ENCODE measurements at places on chromosomes 3 and 15.

- ATAC-seq = no peak
These were observed 1083.9 kb downstream of the DIPK2A start for GRCh38 chr3:145055375-145056076.

GRCh38 chr3:89699229-89699628 lies 591.8 kb downstream of the EPHA3 start:
- no peak for ATAC-seq

- no peak for ATAC-seq
These were observed 98.0 kb upstream of the RORA start for GRCh38 chr15:61327019-61327631.

GRCh38 chr3:171976526-171976925 lies 62.9 kb upstream of the FNDC3B start:
- no peak for ATAC-seq

- no peak for ATAC-seq
These were observed 220.5 kb upstream of the SLCO3A1 start for GRCh38 chr15:91632981-91633380.

GRCh38 chr3:136617198-136617597 lies 135.0 kb downstream of the STAG1 start:
- ATAC-seq = no peak

DNA sequence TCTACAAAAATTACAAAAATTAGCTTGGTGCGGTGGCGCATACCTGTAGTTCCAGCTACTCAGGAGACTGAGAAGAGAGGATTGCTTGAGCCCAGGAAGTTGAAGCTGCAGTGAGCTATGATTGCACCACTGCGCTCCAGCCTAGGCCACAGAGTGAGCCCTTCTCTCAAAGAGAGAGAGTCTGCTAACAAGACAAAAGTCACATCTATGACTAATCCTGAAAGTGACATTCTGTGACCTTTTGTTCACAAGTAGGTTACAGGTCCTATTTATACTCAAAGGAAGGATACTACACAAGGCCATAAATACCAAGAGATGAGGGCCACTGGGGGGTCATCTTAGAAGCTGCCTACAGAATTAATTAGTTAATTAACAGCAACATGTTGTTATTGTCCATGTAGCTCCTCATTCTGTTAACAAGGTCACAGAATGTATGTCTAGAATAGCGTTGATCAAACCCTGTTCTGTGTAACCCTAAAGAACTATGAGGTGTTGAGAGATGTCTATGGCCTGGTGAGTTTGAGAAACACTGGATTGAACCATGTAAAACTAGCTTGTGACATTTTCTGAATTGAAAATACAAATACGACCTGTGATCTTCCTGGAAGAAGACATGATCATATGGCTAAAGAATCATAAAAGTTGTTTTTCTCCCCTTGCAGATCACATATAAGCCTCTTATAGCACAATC lies 97.0 kb downstream of the SAMMSON start:
- ATAC-seq = no peak

- ATAC-seq = no peak
These were observed 64.4 kb downstream of the GAP43 start for GRCh38 chr3:115687721-115688120.

- no peak for ATAC-seq
These were observed 123.7 kb upstream of the RAP2B start for GRCh38 chr3:153038367-153038766.

DNA sequence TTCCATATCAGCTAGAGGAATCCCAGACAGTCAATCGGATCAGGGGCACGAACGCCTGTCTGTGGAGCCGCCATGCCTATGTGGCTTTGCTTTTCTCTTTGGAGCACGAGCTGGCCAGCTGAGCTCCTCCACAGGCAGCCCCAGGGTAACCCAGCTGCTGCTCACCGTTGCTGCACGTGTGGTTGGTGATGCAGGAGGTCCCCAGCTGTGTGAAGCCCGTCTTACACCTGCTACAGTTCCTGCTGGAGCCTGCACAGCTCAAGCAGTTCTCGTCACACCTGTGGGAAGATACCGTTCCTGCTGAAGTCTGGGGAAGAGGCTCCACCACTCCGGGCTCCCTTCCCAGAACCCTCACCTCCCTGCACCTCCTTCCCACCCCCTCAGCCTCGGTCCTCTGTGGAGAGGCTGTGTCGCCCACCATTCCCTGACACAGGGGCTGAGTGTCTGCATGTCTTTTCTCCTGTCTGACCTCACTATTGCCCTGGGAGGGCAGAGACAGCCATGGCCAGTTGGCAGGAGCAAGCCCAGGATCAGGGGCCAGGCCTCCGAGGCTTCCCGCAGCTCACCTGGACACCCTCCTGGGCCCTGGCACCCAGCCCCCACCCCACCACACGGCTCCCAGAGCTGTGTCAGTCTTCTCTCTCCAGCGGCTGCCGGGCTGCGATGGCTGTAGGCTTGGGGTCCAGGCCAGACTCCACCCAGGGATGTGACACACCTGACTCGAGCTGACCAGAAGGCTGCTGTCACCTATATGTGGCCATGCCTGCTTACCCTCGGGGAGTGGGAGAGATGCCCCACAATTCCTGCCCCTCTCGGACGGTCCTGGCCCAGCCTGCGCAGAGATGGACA lies 12.2 kb upstream of the SNRPA1 start:
- ATAC-seq = no peak
